ENCODE measurements at places on chromosomes 12 and 14.

- peak; percentile 52 for DNase-seq
These were observed 630 bp downstream of the FOS start for GRCh38 chr14:75279153-75279762.

DNA sequence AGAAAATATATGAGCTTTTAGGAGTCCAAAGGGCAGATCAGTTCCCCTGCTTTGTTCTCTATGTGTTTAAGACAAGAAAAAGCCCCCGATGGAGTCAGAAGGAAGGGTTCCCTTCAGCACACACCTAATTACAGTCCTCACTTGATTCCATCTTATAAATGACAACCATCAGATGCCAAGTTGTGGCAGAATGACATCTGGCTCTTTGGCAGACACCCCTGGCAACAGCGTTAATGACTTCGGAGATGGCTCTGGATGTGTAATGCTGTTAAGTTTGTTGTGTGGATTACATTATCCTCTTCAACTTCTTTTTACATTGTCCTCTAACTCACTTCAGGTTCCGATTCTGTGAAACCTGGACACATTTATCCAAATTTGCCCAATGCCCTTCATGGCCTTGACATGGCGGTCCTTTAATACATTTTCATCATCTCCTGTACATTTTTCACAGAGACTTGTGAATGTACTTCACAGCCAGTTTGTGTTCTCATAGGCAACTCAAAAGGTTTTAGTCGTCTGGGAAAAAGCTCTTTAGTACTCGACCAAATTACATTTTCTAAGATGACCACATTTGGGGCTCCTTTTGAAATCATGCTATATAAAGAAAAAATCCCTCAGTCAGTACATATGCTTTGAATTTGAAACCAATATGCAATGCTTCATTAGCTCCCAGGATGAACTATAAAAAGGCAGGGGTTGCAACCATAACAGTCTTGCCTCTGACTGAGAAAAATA lies 667.8 kb downstream of the NOVA1 start:
- no peak for DNase-seq

DNA sequence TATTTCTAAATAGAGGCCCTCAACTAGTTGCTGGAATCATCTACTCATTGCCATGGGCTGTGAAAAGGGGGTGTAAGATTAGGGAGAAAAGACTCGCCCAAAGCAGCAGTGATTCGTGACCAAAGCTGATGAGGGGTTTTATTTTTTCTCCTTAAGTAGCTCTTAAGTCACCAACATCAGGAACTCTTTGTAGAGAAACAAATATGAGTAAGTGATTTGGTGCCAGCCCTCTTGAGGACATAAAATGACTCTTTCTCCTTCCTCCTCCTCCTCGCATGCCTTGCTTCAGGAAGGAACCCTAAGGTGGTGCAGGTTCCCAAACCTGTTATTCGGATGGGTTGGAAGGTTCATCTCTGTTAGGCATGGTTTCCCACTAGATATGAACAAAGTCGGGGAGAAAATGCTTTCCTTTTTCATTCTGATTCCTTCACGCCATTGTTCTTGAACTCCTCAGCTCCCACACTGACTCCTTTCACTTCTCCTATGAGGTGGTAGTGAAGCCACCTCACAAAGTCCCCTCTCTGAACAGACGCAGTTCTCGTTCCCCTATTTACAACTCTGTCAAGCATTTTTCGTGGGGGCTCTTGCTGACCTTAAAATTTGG lies 113.4 kb downstream of the ETV6 start:
- no peak for DNase-seq

- no peak for DNase-seq
These were observed 89.0 kb downstream of the NCOR2 start for GRCh38 chr12:124478416-124478815.

DNA sequence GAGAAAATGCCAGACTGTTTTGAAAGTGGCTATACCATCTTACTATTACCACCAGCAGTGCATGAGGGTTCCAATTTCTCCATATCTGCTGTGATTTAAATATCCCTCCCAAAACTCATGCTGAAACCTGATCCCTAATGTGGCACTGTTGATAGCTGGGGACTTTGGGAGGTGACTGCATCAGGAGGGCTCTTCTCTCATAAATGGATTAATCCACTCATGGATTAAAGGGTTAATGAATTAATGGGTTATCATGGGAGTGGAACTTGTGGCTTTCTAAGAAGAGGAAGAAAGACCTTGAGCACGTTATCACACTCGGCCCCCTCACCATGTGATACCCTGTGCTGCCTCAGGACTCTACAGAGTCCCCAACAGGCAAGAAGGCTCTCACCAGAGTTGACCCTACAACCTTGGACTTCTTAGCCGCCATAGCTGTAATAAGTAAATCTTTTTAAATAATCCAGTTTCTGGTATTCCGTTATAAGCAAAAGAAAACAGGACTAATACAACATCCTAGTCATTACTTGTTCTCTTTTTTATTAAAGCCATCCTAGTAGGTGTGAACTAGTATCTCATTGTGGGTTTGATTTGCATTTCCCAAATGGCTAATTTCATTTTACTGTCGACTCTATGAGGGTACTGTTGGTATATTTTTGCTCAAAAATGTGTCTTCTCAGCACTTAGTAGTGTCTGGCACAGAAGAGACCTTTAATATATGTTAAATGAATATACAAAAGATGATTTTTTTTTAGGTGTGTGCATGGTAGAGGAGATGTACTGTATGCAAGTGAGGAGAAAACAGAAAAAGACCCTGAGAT lies 14.3 kb downstream of the PPP1R12A start:
- DNase-seq = no peak

DNA sequence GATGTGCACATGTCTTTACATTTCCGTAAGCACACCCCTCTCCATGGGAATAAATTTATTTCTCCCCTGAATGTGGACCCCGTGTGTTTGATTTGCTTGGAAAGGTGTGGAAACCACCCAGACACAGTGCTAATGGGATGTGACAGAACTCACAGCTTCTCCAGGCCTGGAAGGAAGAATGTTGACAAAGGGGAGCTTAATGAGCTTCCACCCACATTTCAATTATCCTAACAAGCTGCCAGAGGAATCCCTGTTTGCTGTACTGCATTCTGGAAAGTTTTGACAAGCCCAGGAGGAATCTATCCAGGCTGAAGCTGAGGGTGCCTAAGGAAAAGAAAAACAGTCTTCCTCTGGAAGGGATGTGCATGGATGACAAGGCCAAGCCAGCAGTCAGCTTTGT lies 51.2 kb upstream of the CCDC60 start:
- DNase-seq = no peak

DNA sequence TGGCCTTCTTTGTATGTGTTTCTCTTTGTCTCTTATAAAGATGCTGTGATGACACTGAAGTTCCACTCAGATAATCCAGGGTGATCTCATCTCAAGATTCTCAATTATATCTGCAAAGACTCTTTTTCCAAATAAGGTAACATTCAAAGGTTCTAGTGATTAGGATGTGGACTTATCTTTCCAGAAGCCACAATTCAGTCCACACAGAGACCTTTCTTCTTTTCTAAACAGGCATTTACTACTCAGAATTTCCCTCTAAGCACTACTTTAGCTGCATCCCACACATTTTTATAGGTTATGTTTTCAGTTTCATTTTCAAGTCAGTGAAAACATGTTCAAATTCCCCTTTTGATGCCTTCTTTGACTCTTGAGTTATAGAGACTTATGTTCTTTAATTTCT lies 9.0 kb upstream of the NKX2-1 start:
- DNase-seq = no peak

GRCh38 chr14:103519043-103519836 lies 3.4 kb downstream of the CKB start:
- DNase-seq = no peak

DNA sequence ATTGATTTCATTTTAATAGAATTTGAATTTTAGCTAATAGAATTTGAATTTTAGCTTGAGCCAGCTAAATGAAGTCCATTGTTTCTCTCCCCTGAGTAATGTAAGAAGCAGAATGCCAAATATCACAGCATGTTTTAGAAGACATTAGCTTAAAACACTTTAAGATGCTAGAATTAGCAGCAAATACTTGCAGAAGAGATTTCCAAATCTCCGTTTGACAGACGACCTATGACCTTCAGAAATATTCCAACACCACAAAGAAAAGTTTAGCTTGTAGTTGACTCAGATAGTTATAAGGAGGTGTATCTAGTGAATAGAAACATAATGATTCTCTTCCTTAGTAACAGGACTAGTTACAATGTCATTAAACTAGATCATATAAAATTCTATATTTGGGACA lies 51.7 kb upstream of the MYF6 start:
- no peak for DNase-seq

GRCh38 chr14:21267886-21268616 lies 1.2 kb downstream of the HNRNPC start:
- DNase-seq = peak; percentile 48

Data from CD4-positive, alpha-beta T cell (primary cell).